ENCODE measurements at places on chromosomes 16 and 17.

DNA sequence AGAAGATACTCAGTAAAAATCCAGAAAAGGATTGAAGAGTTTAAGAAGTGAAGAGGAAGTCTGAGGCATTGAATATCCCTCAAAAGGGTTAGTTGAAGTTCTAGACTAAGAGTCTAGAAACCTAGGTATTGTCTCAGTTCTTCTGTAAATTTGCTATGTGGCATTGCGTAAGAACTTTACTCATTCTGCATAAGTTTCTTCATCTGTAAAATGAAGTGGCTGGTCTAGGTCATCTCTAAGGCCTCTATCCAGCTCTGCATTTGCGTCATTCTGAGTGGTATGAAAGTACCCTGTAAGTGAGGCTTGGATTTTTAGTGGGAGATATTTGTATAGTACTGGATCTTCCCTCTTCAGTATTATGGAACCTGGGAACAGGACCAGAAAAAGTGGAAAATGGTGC is 130.2 kb downstream of the MYO1D start:
- no peak for DNase-seq

- DNase-seq: no peak
Observed at GRCh38 chr17:83032781-83033180, 46.6 kb upstream of the METRNL start.

- DNase-seq: no peak
Observed at GRCh38 chr16:26772503-26772902, 294.2 kb upstream of the C16orf82 start.

GRCh38 chr16:57289391-57290257 is 5.2 kb upstream of the PLLP start:
- no peak for DNase-seq

- no peak for DNase-seq
Observed at GRCh38 chr16:84527532-84528269, 23.2 kb upstream of the MEAK7 start.

DNA sequence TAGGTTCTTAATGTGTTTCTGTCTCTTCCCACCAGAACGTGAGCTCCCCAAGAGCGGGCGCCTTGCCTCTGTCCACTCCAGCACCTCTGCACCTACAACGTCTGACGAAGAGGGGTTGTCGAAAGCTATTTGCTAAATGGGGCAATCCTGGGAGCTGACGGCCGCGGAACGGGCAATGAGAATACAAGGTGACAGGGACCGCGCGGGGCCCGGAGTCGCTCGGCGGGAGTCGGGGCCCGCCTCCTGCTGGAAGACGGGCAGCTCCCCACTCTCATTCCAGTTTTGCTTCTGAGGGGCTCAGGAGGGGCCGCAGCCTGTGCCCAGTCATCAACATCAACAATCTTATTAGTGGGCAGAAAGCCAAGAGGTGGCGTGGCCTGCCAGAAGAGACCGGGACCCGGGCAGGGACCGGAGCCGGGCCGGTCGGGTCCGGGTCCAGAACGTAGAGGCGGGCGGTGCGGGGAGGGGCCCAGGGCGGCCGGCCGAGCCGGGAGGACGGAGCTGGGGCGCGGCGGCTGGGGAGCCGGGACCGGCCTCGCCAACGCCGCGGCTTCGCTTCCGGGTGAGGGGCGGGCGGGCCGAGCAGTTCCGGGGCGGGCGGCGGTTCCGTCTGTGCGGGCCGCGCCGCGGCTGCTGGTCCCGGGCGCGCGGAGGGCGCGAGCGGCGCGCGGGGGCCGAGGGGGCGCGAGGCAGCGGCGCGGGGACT is at the start of gene MOSMO:
TSS of gene MOSMO (plus strand) at position 603 of the 706 bp plus-strand sequence. CDS start 191 bp downstream, outside the sequence.
- DNase-seq: peak; percentile 79

DNA sequence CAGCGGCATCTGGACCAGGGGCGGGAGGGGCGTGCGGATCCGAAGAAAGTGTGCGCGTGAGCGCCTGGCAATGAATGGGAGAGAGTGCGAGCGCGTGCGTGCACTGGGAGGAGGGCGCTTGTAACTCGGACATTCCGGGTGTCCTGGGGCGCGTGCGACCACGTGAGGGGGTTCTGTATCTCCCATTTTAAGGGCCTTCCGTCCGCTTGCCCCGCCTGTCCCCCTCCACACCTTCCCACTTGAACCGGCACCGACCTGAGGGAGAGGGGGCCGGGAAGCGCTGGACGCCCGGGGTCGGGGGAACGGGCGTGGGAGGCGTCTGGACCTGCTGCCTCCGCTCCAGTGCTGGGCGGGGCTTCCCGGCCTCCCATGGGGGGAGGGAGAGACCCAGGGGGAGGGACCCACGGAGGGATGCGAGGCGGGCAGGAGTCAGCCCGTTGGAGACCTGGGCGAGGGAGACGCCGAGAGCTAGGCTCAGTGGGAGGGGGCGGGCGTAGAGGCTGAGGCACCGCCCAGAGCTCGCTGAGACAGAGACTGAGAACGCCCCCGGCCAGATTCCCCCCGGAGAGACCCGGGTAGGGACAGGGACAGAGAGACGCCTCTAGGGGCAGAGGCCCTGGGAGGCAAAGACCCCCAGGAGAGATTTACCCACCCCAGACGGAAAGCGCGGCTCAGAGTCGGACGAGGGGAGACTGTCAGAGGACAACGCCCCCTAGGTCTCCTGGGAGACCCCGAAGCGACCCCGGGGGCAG is at the start of gene KREMEN2:
TSS of gene KREMEN2 (plus strand) at position 553 of the 752 bp plus-strand sequence. CDS start 246 bp downstream, outside the sequence.
- DNase-seq: peak; percentile 51
